ENCODE measurements at places on chromosomes 7 and 10.

- no peak for DNase-seq
Observed at GRCh38 chr10:102626026-102626685, 18.1 kb upstream of the TRIM8 start.

DNA sequence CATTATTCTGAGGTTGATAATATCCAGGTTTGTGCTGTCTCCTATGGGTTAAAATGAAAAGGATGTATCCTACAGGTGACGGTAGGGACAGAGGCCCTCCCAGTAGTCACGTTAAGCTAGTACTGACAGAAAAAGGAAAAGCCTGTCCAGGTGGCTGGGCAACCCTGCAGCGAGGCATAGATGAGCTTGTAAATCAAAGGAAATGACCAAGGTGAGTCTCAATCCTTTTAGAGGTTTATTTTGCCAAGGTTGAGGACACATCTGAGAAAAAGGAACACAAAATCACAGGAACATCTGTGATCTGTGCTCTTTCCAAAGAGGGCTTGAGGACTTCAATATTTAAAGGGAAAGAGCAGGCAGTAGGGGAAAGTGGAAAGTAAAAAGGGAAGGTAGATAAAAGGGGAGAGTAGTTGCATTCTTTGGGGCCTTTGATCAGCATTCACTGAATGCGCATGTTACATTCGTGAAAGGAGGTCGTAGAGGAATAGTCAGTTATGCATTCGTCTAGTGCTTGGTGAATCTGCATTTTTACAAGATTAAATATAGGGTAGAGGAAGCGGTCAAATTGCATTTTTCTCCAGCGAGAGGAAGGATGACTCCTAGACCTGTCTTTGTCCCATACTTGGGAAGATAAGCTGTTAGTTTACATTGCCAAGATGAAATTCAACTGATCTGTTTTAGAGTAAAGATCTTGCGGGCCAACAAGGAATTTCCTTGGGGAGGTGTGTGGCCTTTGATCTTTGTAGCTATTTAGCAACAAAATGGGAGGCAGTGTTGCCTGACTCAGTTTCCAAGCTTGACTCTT, 884 bp upstream of the GSTO1 start:
- no peak for DNase-seq

- no peak for DNase-seq
Observed at GRCh38 chr7:32580646-32581045, 85.4 kb downstream of the AVL9 start.

GRCh38 chr7:74254858-74255379, 720 bp upstream of the RFC2 start:
- DNase-seq, result no peak

GRCh38 chr7:5692112-5692844, 89.2 kb downstream of the RNF216 start:
- DNase-seq, result peak; percentile 90
